ENCODE measurements at places on chromosomes 3 and 15.

DNA sequence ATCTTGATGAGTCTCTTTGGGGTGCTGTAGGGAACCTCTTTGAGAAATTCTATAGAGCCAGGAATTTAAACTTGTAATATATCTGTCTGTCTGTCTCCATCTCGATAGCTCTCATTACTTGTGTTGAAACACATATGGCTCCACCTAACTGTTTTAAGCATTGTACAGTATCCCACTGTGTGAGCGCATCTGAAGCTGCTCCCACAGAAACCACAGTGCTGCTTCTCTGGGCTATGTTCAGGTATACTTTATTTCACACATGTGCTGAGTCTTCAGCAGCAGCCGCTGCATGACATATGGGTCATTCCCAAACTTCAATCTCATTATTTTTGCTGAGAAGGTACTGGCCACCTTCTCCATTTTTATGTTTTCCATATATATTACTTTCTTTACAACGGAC is 63.9 kb downstream of the MCTP2 start:
- DNase-seq: no peak

DNA sequence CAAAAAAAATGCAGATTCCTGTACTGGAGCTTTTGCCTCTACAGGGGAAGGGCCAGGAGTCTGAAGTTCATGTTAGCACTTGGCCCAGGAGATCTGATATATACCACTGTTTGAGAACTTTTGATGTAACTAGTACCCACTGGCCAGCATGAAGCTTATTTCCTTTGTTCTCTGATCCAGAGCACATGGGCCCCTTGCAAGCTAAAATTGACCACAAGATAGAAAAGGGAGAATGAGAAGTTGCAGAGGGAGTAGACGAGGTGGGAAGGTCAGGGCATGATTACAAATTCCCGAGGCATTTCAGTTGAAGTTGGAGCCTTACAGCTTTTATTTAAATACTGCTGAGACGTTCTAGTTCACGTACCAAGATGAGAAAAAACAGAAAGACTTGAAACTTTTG is 28.2 kb downstream of the TGM4 start:
- no peak for DNase-seq

DNA sequence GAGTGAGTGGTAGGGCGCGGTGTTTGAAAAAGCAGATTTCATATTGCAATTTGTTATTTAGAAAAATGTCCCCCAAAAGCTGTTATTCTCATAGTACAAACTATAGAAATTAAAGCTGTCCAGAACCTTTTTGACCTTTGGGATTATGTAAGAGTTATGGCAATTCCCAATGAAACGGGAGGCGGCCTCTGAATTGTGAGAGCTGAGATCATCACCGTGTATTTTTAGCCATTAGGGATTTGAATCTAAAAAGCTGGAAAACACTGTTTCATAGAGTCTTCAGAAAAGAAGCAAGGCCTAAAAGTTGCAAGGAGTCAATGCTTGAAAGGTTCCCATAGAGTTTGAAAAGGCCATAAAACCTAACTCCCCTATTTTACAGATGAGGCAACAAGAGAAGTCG is 38.6 kb upstream of the SLC25A26 start:
- DNase-seq: no peak

- DNase-seq: no peak
These were observed 307.4 kb upstream of the COL8A1 start for GRCh38 chr3:99330924-99331532.

- DNase-seq: no peak
These were observed 74.2 kb downstream of the SNTN start for GRCh38 chr3:63726656-63727055.

- no peak for DNase-seq
These were observed 730 bp downstream of the MYD88 start for GRCh38 chr3:38139191-38139590.

GRCh38 chr3:105970283-105970682 is 101.5 kb upstream of the CBLB start:
- no peak for DNase-seq

DNA sequence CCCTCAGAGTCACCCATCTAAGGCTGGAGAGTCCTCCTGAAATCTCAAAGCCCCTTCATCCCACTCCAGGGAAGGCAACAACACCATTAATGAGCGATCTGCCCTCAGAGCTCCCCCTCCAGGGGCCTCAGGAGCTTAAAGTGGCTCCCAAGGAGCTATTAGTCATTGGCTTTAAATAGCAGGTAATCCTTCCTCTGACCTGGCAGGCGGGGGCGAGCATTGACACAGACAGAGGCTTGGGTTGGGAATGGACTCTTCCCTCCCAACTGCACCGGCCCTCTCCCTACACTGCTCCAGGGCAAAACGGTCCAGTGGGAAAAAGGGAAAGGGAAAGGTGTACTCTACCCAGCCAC is 1.4 kb downstream of the MFGE8 start:
- DNase-seq: no peak

DNA sequence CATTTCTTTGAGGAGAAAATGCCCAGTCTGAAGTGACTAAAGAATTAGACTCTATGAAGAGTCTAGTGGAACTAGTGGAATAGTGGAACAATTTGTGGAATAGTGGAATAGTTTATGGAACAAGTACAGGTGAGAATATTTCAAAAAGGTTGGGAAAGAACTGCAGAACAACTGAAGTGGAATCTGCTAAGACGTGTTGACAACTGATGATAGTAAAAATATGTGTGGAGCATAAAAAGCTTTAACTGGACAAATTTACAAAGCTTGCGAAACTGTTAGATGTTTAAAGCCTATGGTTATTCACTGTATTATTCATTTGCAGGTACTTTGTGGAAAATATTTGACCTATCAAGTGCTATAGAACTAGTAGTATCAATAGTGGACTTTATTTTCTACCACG is 164.5 kb downstream of the ADAMTS9 start:
- DNase-seq: no peak

- DNase-seq: peak; percentile 31
These were observed 245.3 kb upstream of the RARB start for GRCh38 chr3:25182794-25183193.

DNA sequence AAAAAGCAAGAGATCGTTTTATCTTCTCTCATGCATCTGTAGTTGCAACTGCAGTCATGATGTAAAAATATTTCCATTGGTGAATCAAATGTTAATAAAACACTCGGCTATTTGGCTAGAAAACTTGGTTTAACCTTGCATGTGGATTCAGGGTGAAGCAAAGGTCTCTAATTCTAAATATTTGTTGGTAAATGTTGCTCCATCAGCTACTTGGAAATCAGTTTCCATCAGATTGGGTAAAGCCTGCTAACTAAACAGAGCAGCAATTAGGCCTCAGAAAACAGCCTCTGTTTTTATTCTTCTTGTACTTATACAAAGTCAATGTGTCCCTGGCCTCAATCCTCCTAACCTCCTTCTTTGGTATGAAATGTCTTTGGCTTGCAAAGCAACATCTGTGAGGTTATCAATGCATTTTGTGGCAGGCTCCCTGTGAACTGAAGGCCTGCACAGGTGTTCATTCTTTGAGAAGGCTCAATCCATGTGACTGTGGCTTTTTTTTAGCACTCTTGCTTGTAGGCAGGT is 312.3 kb downstream of the WDR72 start:
- DNase-seq: no peak

DNA sequence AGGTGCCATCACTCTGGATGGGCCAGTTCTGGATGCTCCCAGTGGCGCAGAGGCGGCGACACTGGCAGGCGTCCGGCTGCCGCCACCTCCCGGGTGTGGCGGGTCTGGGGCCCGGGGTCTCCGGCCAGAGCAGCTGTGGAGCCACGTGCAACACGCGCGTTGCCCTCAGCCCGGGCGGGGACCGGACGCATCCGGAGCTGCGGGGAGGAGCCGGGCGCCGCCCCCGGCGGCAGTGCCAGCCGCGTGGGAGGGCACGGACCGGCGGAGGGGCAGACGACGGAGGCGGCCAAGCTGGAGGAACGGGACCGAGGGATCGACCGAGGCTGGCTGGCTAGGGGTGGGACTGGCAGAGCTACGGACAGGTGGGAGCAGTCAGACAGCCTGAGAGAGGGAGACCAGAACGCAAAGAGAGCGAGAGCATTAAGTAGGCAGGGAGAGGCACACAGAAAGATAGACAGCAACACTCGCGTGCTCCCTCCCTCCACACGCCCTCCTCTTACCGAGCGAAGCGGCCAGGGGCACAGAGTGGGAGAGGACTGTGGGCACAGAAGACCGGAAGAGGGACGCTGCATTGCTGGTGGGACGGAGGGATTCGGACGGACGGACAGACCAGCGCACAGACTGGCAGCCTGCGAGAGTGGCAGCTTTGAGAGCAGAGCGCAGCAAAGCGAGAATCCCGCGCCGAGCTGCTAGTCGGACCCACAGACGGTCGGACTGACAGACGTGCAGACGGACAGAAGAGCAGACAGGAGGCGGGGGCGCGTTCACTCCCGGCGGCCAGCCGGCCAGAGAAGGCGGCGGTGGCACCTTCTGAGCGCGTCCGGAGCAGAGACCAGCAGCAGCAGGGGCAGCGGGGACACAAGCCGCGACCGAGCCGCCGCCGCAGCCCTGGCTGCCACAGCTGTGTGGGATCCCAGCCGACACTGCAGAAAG is at the start of gene ARPP21:
Gene ARPP21 (plus strand): TSS at position 272 of the 933 bp plus-strand sequence. CDS start 42,227 bp downstream, outside the sequence.
- peak; percentile 26 for DNase-seq

GRCh38 chr3:184581331-184581855 is 19.8 kb downstream of the EPHB3 start:
- DNase-seq: no peak

DNA sequence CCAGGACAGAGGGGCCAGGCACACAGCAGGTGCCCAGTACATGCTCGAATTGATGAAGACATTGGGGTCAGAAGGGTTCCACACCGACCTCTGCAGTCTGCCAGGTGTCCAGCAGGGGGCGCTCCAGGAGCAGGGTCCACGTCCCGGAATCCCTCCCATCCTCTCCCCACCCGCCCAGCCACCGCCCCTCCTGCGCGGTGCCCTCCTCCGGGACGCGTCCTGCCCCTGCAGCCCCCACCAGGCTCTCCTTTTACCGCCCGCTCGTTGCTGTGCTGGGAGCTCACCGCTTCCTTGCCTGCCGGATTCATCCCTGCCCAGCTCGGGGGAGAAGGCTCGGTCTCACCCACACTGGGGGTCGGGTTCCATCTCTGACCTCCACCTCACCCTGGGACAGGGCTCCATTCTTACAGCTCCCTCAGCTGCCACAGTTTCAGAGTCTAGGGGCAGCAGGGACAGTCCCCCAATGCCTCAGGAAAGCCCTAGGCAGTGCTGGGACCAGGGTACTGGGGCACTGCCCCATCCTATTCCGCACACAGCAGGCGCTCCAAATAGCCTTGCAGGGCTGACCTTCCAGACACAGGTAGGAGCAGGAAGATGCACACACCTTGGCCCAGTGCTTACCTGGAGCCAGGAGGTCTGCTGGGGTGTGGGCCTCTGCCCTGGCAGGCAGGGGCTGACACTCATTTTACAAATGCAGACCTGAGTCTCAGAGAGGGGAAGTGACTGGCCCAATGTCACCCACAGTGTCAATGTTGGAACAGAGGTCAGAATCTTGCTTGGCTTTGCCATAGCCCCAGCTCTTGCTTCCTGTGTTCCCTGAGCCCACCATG is 31.0 kb downstream of the GRIP2 start:
- no peak for DNase-seq

DNA sequence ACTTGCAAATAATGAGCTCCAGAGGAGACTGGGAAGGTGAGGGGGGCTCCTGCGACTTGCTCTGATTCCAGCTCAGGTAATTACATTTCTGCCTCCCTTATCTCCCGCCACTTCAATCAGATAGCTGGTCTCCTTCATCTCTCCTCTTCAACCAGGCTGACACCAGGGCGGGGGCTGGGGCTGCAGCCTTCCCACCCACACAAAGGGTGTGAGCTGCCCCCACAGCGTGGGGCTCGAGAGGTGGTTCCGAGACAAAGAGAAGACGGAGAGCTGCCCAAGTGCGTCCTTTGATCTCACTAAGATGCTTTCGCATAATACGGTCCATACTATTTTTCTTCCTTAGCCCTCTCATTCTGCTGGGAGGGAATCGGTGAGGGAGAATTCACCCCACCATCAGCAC is 139.7 kb downstream of the NSMCE3 start:
- no peak for DNase-seq

- DNase-seq: no peak
These were observed 22.9 kb downstream of the CHMP2B start for GRCh38 chr3:87250009-87250408.

GRCh38 chr3:125480656-125481374 is 39.2 kb downstream of the SNX4 start:
- no peak for DNase-seq

GRCh38 chr15:59550530-59550929 is 61.1 kb upstream of the GCNT3 start:
- DNase-seq: no peak

GRCh38 chr3:128074851-128075521 is 22.7 kb downstream of the SEC61A1 start:
- no peak for DNase-seq

- no peak for DNase-seq
These were observed 82.1 kb downstream of the GTF2E1 start for GRCh38 chr3:120824613-120825012.

- no peak for DNase-seq
These were observed 77.9 kb downstream of the SERPINI1 start for GRCh38 chr3:167813169-167814123.

- no peak for DNase-seq
These were observed 645.8 kb downstream of the GRM7 start for GRCh38 chr3:7506606-7507180.

- no peak for DNase-seq
These were observed 64.9 kb upstream of the PYGO1 start for GRCh38 chr15:55652909-55653495.

- no peak for DNase-seq
These were observed 26.8 kb downstream of the SLITRK3 start for GRCh38 chr3:165169368-165169767.

DNA sequence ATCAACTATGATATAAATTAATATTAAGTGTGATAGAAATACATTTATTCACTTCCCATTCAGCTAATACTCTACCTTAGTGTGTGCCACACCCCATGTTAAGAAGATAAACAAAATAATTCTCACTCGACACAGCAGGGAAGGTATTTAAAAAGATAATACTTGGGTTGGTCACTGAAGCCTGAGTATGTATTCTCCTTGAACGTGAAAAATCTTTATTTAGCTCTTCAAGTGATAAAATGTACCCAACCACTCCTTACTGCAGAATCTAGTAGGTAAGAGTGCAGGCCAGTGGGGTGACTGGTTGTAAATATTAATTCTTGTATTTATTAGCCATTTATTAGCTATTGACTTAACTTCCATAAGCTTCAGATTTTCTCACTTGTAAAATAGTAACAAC is 372.7 kb upstream of the THBS1 start:
- DNase-seq: no peak

DNA sequence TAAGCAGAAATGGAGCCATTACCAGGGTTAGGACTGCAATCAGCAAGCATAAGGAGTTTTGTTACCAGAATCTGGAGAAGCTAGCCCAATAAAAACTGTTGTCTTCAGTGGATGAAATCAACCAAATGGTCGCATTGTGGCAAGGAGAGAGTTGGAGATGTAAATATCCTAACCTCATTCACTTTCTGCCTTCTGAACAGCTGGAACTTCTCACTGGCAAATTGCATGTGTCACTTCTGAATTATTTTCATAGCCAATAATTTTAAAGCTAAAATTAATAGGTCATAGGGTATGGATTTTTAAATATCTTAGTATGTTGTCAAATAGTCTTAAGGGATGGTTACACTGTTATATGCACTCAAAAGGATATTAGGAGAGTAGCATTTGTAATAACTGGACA is 121.6 kb downstream of the SUCNR1 start:
- no peak for DNase-seq

Data from NCI-H446 (cell line).